Fibroblast of skin of abdomen (primary cell): ENCODE measurements at places on chromosomes 1 and 21.
A peak's percentile ranks its signal among the peaks of the same experiment; 100 is the strongest.

DNA sequence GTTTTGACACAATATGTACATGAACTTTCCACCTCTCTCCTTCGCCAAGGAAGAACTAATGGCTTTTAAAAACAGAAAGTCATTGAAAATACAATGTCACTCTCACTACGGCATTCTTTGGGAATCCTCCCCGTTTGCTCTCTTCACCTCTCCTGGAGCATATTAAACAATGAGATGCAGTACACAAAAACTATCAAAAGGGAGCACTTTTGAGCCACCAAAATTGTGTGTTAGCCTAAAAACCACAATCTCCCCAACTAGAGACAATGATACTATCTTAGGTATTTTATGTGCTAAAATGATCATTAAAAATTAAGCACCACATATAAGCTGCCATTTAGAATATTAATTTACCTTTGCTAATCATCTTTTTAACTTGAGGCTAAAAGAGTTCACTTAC is 425.5 kb downstream of the KCTD3 start:
- DNase-seq: peak; percentile 45

DNA sequence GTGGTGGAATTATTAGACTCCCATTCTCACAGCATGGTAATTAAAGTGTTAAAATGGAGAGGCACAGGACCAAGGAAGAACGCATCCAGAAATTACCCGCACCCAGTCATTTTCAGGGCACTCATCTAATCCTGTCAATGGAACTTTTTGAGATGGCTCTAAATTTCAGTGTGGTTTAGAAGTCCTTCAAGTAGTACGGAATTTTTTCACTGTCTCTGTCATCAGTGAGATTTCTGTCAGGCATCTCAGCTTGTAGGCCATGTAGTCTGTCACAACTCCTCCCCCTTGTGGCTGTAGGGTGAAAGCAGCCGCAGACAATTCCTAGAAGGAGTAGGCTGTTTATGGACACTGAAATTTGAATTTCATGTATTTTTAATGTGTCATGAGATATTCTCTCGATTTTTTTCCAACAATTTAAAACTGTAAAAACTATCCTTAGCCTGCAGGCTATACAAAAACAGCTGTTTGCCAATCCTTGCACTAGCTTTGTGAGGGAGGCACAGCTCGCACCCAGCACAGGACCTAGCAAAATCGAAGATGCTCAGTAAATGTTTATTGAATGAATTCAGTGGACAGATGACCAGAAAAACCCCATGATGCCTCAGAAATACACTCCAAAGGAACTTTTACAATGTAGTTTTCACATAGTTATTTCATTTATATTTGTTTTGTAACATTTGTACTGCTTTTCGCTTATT is 6.6 kb upstream of the NUP133 start:
- peak; percentile 70 for DNase-seq

- no peak for DNase-seq
These were observed 46.1 kb upstream of the TARS2 start for GRCh38 chr1:150441121-150441520.

DNA sequence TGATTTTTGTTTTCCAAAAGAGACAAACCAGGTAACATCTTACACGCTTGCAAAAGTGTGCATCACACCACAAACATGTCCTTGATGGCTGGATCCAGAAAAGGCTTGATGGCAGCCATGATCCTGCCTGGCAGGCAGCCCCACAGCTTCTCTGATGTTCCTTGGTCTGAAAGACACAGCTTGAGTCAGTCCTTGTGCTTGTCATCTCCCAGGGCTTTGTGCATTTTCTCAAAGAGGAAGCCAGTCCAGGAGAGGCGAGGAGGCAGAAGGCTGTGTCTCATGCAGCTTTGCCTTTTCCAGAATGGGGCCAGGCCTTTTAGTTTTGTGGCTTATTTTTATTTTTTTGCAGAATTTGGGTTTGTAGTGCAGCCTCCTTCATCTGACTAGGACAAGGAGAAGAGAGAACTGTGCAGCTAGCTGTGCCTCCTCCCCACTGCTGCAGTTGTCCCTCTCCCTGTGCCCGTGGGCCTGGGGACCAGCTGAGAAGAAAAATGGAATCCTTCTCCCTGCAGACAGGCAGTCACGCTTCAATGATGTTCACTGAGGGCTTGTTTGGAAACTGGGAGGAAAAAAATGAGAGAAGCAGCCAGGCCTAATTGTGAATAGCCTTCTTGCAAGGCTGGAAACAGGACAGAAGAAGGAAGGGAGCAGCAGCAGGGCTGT is 7.4 kb downstream of the FNDC5 start:
- DNase-seq: no peak

GRCh38 chr1:187300081-187300480 is 471.3 kb downstream of the PLA2G4A start:
- DNase-seq: no peak

DNA sequence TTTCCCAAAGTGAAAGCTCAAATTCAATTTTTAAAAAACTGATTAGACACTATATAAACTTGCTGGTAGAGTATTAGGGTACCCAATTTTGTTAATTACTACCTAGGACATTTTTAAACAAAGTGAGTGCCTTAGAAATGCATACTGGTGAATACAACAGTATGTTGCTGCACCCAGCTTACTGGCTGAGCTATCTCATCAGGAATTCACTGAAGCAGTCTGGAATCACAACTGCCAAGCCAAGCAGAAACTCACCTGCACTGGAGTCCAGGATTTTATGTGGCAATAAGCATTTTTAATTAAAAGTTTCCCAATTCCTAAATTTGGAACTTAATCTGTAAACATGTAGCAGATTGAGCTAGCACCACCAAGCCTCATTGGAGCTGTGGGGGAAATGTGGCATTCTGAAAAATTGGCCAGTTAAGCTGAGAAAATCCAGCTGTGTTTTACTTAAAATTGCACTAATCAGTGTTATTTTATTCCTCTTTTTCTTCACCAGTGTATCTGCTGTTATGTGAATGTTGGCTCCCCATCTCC is 61.8 kb downstream of the CLEC20A start:
- DNase-seq: no peak
